ENCODE measurements at places on chromosomes 2 and 18.

- peaks cover 2% of the 10 kb centered on the region for H3K4me1 ChIP-seq
- no peak for DNase-seq
- H3K27ac ChIP-seq = no peak overlapping the region
Observed at GRCh38 chr2:104788742-104789455, 65.0 kb upstream of the POU3F3 start.

GRCh38 chr2:237701859-237702390 lies 74.5 kb downstream of the LRRFIP1 start:
- peak overlapping the region; percentile 81 for H3K27ac ChIP-seq
- no peak for DNase-seq
- H3K4me3 ChIP-seq = no peak overlapping the region
- H3K4me1 ChIP-seq = peaks cover 72% of the 10 kb centered on the region
- no peaks in the 10 kb centered on the region for H3K36me3 ChIP-seq

- no peak for DNase-seq
- no peaks in the 10 kb centered on the region for H3K4me1 ChIP-seq
- H3K27me3 ChIP-seq = peaks cover 80% of the 10 kb centered on the region
- H3K36me3 ChIP-seq = no peaks in the 10 kb centered on the region
- H3K4me3 ChIP-seq = no peak overlapping the region
- no peak overlapping the region for H3K27ac ChIP-seq
Observed at GRCh38 chr2:29275186-29275585, 160.0 kb downstream of the CLIP4 start.

- no peak overlapping the region for H3K27ac ChIP-seq
- no peaks in the 10 kb centered on the region for H3K4me1 ChIP-seq
- DNase-seq = no peak
- H3K27me3 ChIP-seq = no peaks in the 10 kb centered on the region
- peaks cover 17% of the 10 kb centered on the region for H3K36me3 ChIP-seq
Observed at GRCh38 chr18:70058916-70059315, 111.2 kb upstream of the CD226 start.

DNA sequence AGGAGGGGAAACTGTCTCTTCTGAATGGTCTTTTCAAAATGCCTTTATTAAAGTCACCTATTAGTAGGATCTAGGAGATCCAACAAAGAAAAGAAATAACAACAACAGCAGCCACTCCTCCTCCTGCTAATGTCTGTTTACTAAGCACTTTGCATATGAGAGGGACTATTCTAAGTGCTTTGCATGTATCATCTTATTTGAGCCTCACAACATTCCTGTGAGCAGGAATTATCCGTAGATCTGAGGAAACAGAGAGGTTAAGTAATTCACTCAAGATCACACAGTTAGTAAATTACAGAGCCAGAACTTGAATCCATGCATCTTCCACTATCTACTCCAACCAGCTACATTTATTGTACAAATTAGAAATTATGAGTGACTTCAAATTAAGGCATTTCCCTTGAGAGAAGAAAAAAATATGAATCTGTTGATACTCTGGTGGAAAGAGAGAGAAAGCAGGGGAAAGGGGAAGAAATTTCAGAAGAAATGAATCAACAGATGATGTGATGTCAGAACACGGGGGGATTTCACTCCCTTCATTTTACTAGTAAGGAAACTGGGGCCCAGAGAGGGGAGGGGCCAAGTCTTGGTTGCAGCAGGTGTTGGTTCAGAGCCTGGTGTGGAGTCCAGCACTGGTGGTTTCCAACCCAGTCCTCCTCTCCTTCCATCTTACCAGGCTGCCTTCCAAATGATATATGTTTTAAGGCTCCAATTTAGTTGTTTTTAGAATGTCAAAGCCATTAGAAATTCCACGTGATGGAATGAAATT lies 49.7 kb downstream of the TSN start:
- peaks cover 45% of the 10 kb centered on the region for H3K27me3 ChIP-seq
- no peaks in the 10 kb centered on the region for H3K36me3 ChIP-seq
- no peak for DNase-seq
- H3K27ac ChIP-seq = no peak overlapping the region

- H3K27me3 ChIP-seq = peaks cover 41% of the 10 kb centered on the region
- DNase-seq = no peak
- no peak overlapping the region for H3K27ac ChIP-seq
- no peaks in the 10 kb centered on the region for H3K4me1 ChIP-seq
- no peak overlapping the region for H3K4me3 ChIP-seq
Observed at GRCh38 chr2:157611726-157612125, 16.9 kb downstream of the ACVR1C start.

DNA sequence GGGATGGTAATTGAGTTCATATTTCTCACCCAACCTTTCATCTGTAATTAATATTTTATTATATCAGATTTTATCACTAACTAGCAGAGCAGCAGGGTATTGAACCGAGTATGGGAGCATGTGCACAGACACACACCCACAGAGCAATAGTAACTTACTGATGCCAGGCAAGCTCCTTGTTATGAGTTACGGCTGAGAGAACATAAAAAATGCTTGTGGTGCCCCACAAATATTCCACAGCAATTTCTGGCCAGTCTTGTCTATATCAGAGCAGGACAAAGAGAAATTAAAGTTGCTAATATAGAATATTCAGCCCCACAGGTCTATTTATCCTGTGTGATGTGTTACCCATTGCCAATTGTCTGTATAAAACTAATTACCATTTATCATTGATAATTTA lies 501.8 kb upstream of the RAB12 start:
- no peak overlapping the region for H3K4me3 ChIP-seq
- no peak for DNase-seq
- H3K27ac ChIP-seq = no peak overlapping the region
- peaks cover 15% of the 10 kb centered on the region for H3K36me3 ChIP-seq
- no peaks in the 10 kb centered on the region for H3K27me3 ChIP-seq

- H3K36me3 ChIP-seq = peaks cover 32% of the 10 kb centered on the region
- H3K4me3 ChIP-seq = no peak overlapping the region
- H3K4me1 ChIP-seq = peaks cover 7% of the 10 kb centered on the region
- no peak for DNase-seq
Observed at GRCh38 chr2:236338495-236339184, 74.4 kb upstream of the ASB18 start.

- DNase-seq = no peak
- H3K27me3 ChIP-seq = peaks cover 3% of the 10 kb centered on the region
- no peaks in the 10 kb centered on the region for H3K4me1 ChIP-seq
- H3K4me3 ChIP-seq = no peak overlapping the region
Observed at GRCh38 chr2:54936766-54937165, 113.5 kb downstream of the RTN4 start.

DNA sequence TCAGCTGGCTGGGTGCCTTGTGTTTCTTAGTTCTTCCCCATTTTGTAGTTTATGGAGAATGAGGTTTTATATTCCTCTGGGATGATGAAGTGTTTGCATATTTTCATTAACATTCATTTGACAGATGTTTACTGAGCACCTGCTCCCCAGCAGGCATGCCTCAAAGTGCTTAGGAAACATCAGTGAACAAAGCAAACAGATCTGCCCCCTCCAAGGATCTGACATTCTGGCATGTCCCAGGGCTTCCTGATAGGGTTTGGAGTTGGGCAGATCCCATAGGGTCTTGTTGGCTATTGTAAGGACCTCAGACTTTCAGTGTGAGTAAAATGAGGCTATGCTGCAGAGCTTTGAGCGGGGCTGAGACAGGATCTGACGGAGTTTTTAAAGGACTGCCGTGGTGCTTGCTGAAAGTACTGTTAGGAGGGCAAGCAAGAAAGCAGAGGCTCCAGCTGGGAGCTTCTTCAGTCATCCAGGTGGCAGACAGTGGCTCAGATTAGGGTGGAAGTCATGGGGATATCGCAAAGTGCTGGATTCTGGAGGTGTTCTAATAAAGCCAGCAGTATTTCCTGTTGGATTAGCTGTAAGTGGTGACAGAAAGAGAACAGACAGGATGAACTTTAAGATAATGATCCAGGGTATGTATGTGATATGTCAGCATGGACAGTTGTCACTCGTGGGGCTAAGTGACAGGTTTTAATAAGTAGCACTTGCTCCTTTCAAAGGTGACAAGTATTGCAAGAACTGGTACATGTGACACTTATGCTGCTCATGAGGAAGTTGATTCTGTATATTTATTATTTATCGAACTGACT lies 11.3 kb upstream of the IAH1 start:
- peak overlapping the region; percentile 43 for H3K27ac ChIP-seq
- no peak overlapping the region for H3K4me3 ChIP-seq
- H3K27me3 ChIP-seq = no peaks in the 10 kb centered on the region
- no peak for DNase-seq
- peaks cover 24% of the 10 kb centered on the region for H3K36me3 ChIP-seq
- H3K4me1 ChIP-seq = no peaks in the 10 kb centered on the region

GRCh38 chr2:27885234-27885633 lies 5.0 kb downstream of the RBKS start:
- no peak for DNase-seq
- no peak overlapping the region for H3K4me3 ChIP-seq
- no peak overlapping the region for H3K27ac ChIP-seq
- H3K4me1 ChIP-seq = peaks cover 15% of the 10 kb centered on the region
- H3K27me3 ChIP-seq = no peaks in the 10 kb centered on the region
- H3K36me3 ChIP-seq = peaks cover 7% of the 10 kb centered on the region

GRCh38 chr18:3796434-3796833 lies 346.5 kb downstream of the TGIF1 start:
- H3K27me3 ChIP-seq = no peaks in the 10 kb centered on the region
- no peaks in the 10 kb centered on the region for H3K36me3 ChIP-seq
- H3K27ac ChIP-seq = no peak overlapping the region
- peaks cover 41% of the 10 kb centered on the region for H3K4me1 ChIP-seq
- no peak for DNase-seq

GRCh38 chr2:12105180-12105579 lies 358.7 kb downstream of the LPIN1 start:
- H3K36me3 ChIP-seq = no peaks in the 10 kb centered on the region
- H3K4me1 ChIP-seq = peaks cover 12% of the 10 kb centered on the region
- H3K27ac ChIP-seq = no peak overlapping the region
- DNase-seq = no peak

DNA sequence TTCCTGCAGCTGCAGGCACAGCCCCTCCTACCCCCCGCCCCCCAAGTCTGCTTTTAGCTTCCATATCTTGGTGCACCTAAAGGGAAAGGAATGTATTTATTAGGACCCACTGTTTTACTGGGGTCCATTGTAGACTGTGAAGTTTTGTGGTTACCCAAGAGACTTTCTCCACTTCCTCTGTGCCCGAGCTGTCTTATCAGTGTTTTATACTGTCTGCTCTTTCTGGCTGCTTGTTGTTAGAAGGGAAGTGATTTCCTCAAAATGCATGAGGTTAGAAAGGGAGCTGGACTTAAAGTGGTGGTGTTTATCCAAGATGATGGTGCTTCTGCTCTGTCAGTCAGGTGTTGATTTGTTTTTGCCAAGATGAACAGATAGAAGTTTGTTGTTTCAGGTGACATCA lies 85.0 kb downstream of the PTH2R start:
- no peak overlapping the region for H3K4me3 ChIP-seq
- H3K27ac ChIP-seq = no peak overlapping the region
- H3K27me3 ChIP-seq = peaks cover 4% of the 10 kb centered on the region

DNA sequence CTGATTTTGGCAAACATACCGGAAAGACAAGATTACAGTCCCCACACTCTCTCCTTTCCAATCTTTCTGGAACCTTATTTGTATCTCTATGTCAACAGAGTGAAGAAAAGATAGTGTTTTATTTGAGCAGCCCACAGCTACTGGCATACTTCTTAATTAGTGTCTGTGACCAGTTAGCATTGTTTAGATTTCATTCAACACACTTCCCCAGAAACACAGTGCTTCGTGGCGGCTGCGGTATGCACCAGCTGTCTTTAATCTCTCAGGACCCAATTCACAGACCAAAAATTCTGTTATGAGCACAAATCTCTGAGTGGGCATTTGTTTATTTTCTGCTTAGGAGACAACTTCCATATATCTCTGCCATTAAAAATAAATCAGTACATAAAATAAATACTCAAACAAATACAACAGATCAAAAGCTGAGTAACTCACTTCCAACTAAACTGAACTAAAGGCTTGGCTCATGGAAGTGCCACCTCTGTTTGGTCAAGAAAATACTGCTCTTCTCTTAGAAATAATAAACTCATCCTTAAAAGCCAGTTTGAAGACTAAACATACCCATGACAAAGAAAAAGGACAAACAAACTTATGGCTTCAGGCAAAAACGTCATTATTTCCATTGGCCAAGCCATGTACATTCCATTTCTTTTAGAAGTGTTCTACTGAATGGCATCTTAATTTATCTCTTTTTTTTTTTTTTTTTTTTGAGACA lies 392.4 kb downstream of the TXNL1 start:
- peaks cover 15% of the 10 kb centered on the region for H3K4me1 ChIP-seq
- no peak for DNase-seq
- no peaks in the 10 kb centered on the region for H3K27me3 ChIP-seq
- peak overlapping the region; percentile 6 for H3K27ac ChIP-seq
- H3K4me3 ChIP-seq = no peak overlapping the region

DNA sequence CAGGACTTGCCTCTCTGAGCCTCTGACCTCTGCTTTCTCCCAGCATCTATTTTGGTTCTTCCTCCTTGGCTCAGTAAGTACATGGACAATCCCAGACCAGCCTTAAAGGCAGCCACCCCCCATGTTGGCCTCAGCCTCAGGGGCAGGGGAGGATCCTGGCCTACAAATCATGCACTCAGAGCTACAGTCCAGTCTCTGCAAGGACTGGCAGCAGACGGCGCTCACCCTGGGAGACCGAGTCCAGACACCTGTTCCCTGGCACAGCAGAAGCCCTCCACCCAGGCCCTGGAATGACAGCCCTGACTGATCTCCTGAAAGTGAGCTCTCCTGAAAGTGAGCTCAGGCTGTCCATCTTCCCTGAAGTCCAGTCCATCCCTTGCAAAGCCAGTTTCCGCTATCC lies 25.7 kb upstream of the PTPN4 start:
- no peaks in the 10 kb centered on the region for H3K36me3 ChIP-seq
- H3K27me3 ChIP-seq = peaks cover 4% of the 10 kb centered on the region
- no peak overlapping the region for H3K27ac ChIP-seq
- DNase-seq = no peak
- no peak overlapping the region for H3K4me3 ChIP-seq

DNA sequence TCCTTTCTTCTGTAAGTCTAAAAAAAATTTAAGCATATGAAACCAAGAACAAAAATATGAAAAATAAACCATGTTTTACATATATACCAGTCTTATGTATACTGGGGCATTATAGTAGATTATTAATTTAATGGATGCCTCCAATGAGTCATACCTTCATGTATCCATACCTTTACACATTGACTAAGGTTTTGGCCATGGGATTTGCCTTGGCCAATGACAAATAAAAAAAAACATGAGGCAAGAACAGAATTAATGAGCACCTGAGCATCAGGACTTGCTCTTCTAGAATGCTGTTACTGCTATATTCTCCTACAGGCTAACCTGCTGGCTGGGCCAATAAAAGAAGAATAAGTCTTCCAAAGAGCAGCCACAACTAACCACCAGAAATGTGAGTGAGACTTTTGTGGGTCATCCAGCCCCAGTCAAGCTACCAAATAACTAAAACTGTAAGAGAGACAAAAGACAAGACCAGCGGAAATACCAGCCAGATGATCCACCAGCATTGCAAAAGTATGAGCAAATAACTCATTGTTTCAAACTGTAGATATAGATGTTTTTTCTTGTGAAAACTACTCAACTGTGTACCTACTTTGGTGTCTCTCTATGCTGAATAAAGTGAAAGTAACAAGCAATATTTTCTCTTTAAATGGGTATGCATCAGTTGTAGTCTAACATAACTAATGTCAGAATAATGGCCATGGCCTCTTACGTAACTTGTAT lies 749.6 kb upstream of the VRK2 start:
- H3K27ac ChIP-seq = no peak overlapping the region
- no peaks in the 10 kb centered on the region for H3K36me3 ChIP-seq
- no peak overlapping the region for H3K4me3 ChIP-seq

GRCh38 chr2:239824046-239824694 lies 201.0 kb downstream of the NDUFA10 start:
- peaks cover 34% of the 10 kb centered on the region for H3K27me3 ChIP-seq
- H3K4me3 ChIP-seq = no peak overlapping the region
- peak; percentile 51 for DNase-seq
- H3K4me1 ChIP-seq = peaks cover 11% of the 10 kb centered on the region
- H3K36me3 ChIP-seq = no peaks in the 10 kb centered on the region
